CD4-positive, alpha-beta T cell treated with Interleukin-6 at 100 ng/mL for 8 hours (primary cell): ENCODE measurements at places on chromosomes 4 and X.

DNA sequence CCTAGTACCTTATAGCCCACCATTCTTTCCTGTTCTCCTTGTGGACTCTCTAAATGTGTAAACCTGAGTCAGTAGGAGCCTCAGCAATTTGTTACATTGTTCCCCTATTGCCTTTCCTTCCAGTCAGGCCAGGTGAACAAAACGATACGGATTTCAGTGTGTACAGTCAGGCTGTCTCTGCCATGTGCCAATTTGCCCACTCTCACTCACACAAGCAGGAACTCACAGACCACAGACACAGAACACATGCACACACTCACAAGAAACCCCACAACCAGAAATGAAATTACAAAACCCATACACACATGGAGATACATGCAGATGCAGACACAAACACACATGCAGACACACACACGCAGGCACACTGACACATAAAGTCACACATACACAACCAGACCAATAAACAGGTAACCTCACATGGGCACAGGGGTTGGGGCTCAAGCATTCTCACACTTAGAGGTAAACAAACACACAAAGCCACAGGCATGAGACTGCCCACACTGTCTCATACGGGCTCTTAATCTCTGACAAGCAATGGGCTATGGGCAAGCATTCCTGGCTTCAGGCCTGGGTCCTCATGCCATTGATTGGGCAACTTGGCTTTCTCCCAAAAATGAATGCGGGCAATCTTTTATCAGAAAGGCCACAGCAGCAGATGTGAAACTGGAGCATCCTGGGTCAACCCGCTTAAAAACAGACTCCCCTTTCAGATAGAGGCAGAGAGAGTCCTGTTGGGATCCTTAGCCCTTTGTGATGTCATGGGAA, 68.7 kb downstream of the NBDY start:
- no peak for DNase-seq

DNA sequence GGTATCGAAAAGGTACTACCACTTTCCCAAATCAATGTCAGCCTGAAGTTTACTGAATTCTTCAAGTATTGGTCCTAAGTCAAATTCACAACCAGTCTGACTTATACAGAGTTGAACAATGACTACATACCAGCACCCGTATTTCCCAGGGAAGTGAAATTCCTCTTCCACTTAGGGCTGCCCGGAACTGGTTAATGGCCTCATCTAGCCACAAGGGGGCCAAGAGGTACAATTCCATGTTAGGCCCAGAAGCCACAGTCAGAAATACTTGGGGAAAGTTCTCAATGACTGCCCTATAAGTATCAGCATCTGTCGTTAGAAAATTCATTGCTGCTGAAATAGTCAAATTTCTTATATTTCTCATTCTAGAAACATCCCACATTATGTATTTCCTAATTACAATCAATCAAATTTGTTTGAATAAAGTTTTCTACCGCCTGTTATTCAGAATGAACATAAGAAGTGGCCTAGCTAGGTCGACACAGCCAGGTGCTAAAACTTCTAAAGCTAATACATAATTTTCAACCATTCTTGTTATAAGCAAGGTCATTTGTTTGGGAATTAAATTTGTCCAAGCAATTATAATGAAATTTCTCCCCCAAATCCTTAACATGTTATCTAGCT, 5.6 kb upstream of the PCDH7 start:
- no peak for DNase-seq

DNA sequence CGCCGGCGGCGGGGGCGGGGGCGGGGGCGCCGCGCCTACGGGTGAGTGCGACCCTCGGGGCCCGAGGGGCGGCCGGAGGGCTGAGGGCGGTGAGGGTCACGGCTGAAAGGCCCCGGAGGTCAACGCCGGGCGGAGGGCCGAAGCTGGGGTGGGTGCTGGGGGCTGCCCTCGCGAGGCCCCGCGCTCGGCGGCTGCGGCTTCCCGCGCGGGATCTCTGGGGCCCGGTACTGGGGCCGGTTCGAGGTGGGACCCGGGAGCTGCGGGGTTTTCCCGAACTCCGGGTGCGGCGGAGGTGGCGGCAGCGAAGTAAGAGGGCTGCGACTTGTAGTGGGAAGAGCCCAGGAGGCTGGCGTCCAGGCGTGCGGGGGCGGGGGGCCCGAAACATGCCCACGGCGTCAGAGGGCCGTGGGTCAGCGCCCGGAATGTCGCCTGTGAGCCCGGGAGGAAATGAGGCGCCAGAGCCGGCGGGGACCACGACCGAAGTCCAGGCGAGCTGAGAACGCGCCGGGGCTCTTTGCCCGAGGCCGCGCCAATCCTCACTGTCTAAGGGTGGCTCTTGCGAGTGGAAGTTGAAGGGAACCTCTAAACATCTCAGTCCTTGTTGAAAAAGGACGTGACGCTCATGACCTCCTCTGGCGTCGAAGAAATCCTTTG, 407 bp downstream of the IL13RA1 start:
- no peak for DNase-seq

- DNase-seq = no peak
Observed at GRCh38 chrX:41468647-41469323, 21.6 kb downstream of the NYX start.

- no peak for DNase-seq
Observed at GRCh38 chr4:130648570-130648969, 1552.6 kb downstream of the C4orf33 start.

- DNase-seq = no peak
Observed at GRCh38 chr4:6123541-6123940, 76.8 kb downstream of the JAKMIP1 start.

GRCh38 chr4:27005905-27006590, 145.4 kb downstream of the STIM2 start:
- no peak for DNase-seq

- DNase-seq = no peak
Observed at GRCh38 chr4:40192114-40193015, 4.5 kb upstream of the RHOH start.

- no peak for DNase-seq
Observed at GRCh38 chr4:80613470-80613869, 277.9 kb downstream of the CFAP299 start.
